ENCODE measurements at places on chromosomes 7 and 10.

DNA sequence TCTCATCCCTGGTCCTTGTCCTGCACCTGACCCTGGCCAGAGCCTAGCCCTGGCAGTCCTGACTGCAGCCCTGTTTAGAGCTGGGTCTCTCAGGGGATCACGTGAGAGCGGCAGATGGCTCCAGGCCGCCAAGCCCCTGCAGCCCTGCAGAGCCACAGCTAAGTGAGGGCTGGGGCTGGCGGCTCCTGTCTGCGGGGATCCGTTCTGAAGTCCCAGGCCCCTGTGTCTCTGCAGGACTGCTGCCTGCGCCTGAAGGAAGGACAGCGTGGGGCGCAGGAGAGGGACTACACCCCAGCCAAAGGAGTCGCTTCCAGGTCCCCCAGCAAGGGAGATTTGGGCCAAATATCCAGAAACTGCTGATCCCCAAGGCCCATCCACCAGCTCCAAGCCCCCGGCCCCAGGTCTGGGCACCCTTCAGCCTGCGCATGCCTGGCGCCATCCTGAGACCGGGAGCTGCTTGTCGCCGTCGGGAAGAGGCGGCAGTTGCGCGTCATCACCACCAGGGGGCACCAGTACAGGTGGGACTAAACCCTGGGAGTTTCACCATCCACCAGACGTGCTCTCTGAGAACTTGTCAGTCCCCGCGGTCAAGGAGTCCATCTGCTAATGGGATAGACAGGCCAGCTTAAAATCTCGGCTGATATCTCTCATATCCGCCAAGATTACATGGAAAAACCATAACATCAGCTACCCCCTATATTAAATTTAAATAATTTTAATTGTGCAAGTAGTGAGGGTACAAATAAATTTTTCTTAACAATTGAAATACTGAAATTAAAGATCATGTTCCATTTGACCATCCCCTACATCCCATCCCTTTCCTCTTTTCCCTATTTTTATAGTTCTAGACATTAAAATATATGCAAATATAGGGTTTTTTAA, 25.1 kb upstream of the GHRHR start:
- peak; percentile 42 for DNase-seq

DNA sequence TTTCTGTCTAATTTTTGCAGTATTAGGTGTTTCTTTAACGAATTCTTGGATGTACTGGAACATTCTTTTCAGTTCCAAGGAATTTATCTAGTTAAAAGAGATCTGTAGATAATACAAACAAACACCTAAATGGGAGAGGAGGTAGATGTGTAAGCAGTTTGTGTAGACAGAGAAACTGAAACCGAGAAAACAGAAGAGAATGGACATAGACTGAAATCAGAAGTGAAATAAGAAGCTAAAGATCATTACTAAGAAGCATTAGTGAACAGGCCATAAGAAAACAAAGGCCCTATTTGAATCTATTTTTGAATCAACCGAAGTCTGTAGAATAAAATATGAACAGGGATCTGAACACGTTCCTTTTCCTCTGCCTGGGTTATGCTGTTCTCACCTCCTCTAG, 26.5 kb upstream of the TMEM229A start:
- DNase-seq, result no peak

GRCh38 chr7:101162551-101163278, 2.7 kb downstream of the VGF start:
- peak; percentile 35 for DNase-seq

DNA sequence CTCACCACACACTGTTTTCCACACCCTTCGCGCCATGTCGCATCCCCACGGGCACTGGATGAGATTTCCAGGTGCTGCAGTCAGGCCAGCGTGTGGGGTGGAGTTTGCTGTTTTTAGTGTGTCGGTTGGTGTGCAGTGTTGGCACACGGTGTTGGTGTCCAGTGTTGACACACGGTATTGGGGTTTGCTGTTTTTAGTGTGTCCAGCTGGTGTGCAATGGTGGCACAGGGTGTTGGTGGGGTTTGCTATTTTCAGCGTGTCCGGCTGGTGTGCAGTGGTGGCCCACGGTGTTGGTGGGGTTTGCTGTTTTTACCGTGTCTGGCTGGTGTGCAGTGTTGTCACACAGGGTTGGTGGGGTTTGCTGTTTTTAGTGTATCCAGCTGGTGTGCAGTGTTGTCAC, 20.1 kb upstream of the PRKAR1B start:
- DNase-seq, result no peak

- DNase-seq, result no peak
Measured at GRCh38 chr7:26049081-26049480, 102.9 kb upstream of the NFE2L3 start.

DNA sequence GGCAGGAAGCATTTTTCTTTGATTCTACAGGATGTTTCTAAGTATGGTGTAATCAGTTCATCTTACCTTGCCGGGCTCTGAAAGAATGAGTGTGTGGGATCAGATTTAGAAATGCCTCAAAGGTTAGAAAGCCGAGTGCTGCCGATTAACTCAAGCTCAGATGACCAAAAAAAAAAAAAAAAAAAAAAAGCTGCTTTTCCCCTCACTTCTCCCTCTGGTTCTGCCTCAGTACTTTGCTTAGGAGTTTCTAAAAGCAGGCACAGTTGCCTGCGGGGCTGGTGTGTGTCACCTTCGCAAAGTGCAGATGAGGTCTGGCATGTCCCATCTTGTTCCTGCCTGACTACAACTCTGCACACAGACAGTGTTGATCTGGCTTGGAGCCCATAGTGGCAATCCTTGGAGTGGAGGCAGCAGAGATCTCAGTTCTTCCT, 47.0 kb downstream of the KIAA1217 start:
- no peak for DNase-seq

- DNase-seq, result no peak
Measured at GRCh38 chr10:54402576-54402975, 398.5 kb downstream of the PCDH15 start.

GRCh38 chr10:106830471-106830870, 334.0 kb downstream of the SORCS1 start:
- no peak for DNase-seq

DNA sequence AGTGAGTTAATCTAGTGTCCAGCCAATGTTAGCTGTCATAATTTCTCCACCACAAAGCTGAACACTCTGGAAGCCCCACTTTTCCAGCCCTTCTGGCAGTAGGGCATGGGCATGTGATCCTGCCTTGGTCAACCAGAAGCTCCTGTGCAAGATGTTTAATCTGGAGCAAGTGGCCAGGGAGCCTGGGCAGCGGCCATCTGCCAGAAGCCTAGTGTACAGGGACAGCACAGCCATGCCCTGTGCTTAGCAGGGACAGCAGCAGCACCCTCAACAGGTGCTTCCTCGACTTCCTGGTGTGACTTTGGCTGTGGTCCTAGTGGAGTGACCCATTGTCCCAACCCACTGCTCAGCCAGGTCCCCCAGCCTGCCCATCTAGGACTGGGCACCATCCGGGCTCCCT, 10.3 kb downstream of the RBP3 start:
- no peak for DNase-seq

DNA sequence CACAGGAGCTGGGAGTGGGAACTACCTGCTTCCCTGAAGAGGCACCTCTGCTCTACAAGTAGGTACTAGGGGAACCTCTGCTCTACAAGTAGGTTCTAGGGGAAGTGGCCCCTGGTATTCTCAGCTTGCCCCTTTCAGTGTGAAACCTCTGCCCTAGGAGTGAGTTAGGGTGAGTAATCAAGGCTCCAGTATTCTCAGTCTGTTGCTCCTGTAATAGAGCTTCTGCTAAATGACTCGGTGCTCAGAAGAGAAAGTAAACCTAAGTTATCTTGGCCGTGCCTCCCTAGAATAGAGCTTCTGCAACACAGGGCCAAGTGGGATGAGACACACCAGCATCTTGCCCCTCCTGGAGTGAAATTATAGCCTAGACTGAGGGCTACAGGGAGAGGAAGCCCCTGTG, 13.4 kb upstream of the RASSF4 start:
- no peak for DNase-seq

GRCh38 chr7:155261031-155261985, 36.4 kb upstream of the INSIG1 start:
- DNase-seq, result no peak
